ENCODE measurements at places on chromosomes 4 and X. TPM values are rescaled to one million over a fixed set of nuclear protein-coding genes. Genes with fewer than 3 reads are reported as not detected.
A peak's percentile ranks its signal among the peaks of the same experiment; 100 is the strongest.

GRCh38 chrX:7638078-7638710 is 204.8 kb upstream of the VCX start:
- DNase-seq, result no peak

DNA sequence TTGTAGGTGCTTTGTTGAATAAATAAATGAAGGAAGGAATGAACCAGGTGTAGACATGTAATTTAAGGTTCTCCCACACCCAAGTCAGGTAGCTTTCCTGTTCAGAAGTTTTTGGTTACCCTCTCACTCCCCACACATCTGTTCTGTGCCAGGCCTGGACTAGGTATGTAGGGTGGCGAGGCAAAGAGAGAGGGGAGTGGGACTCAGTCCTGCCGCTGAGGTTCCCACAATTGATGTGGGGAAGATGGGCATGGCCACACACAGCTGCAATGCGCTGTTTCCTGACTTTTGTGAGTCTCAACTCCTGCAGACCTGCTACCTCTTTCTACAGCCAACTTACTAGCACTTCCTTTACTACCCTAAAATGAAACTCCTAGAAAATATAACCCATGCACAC is 88.9 kb downstream of the RTL5 start:
- no peak for DNase-seq

- DNase-seq, result no peak
These were observed 31.2 kb upstream of the LARP1B start for GRCh38 chr4:128029907-128030306.

The P2RY8 gene
- polyA plus RNA-seq, result 1.6 TPM

DNA sequence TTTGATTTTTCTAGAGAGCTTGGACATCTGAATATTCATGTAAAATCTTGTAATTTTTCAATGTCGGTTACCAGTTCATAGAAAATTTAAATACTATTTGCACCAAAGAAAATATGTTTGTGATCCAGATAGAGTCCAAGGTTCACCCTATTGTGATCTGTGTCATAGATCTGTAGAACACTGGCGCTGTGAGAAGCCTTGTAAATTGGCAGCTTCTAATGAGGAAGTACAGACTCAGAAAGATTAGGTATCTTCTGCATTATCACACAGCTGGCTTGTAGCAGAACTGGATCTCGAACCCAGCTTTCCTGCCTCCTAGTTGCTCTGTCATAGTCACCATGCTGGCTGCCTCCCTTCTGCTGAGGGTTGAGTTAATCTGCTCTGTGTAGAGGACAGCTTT is 106.5 kb upstream of the PAK3 start:
- no peak for DNase-seq

The PLAC8 gene
- 114 TPM for polyA plus RNA-seq

The SPANXA1 gene
- not detected for polyA plus RNA-seq

DNA sequence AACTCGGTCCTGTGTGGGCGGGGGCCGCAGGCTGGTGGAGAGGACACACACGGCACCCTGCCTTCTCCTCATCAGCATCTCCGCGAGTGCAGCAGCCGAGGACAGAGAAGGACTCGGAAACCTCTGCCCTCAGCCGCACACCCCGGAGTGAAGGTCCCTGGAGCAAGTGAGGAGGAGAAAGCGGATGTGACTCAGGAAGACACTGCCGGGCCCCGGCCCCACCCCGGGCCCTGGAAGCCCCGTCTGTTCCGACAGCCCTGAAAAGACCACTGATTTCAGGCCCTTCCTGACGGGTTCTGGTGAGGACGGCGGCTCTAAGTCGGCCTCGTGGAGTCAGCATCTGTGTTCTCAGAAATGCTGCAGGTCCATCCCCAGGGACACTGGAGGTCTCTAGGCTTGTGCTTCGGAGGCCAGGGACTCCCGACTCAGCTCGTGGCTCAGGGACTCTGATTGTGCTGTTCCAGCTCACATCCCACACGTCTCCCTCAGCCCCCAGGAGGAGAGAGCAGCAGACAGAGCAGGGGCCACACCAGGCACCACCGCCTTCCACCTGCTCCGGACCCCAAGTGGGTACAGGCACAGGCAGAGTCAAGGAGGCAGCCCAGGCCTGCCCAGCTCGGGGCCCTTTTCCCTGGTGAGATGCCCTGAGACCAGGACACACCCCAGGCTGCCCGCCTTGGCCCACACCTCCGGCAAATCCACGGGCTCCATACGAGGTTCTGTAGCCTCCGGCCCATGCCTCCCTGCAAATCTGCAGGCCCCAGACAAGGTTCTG is 134.5 kb upstream of the NKX1-1 start:
- no peak for DNase-seq

- DNase-seq, result no peak
These were observed 15.7 kb downstream of the MAPK10 start for GRCh38 chr4:86344127-86344526.

The SCD5 gene
- polyA plus RNA-seq, result 68.1 TPM

DNA sequence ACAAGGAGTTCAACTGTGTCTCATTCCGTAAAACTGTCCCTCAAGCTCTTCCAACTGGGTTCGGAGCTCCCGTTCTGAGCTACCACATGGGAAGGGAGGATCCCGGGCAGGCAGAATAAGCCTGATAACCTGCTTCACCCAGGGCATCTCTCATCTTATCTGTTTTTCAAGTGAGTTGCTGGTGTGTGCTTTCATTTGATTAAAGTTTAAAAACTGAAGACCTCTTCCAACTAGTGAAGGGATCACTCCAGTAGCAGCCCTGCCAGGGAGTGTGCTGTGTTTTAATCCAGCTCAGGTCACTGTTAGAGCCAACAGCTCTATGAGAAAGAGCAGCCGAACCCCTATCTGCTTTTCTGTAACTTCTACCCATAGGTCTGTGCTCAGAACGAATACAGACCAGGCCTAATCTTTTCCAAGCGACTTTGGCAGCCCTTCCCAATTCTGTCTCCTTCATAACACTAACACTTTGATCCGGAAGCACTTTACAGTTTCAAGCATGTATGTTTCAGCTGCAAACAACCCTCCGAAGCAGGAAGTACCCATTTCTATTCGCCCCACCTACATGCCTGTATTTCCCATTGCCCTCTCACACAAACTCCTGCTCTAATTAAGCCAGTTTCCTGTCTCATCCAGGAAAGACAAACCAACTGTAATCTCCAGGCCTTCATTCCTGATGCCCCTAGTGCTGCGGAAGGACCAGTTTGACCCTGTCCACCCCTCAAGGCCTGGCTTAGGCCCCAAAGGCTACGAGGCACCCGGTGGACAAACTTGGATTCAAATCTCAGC is 60.9 kb downstream of the IRF2 start:
- no peak for DNase-seq

DNA sequence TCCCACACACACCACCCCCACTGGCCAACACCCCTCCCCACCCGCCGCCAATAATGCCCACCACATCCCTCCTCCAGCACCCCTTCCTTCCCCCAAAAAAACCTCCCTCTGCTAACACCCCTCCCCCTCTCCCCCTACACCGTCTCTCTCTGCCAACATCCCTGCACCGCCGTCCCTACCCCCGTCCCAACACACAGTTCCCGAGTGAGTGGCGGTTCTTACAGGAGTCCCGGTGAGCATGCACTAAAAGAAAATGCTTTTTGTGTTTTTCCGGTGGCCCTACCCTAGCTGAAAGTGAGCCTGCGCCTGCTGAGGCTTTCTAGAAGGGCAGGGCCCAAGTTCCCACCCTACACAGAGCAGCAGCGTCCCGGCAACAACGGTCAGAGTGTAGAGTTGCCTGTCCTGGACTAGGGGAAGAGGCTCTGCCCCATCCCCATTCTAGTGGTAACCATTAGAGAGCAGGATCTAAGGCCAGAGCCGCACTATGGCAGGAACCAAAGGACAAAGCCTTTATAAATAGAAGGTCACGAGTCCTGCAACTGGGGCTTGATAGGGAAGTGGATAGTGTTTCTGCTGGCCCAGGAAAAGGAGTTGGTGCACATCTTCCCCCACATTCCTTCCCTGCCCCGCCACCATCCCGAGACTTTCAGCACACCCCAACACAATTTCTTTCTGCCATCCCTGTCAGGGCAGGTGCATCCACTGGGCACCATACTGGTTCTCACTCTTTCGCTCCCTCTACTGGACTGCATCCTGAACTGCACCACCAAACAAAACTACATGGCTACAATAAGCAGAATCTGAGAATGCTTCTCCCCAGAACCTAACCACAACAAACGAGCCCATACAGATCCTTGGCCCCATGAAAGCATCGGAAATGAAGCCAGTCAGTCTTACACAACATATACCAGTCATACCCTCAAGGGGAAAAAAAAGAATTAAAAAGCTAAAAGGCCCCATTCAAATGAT is 78.1 kb upstream of the PAGE3 start:
- no peak for DNase-seq

DNA sequence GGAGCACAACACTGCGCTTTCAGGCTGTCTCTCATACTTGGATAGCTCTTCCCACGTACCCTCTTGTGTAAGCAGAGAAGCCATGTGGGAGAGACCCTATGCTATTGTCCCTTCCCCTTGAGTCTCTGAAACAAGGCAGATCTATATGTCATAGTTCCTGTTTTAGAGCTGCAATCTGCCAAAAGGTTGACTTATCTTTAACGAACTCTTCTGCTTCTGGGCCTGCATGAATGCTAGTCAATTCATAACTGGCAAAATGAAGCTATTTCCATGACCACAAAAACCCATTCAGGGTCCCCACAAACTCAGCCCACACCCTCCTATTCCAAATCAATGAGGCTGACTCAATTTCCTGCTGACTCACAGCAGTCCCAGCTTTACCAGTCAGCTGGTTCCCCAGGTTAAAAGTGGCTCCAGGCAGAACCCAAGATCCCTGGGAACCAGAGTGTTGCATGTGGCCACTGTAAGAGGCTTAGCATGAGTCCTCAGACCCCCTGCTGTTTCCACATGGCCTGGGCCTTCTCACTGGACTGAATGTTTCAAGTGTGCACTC is 25.3 kb upstream of the SOD3 start:
- no peak for DNase-seq

The TMPRSS11A gene
- 0.04 TPM for polyA plus RNA-seq

The TREX2 gene
- 0.30 TPM for polyA plus RNA-seq

DNA sequence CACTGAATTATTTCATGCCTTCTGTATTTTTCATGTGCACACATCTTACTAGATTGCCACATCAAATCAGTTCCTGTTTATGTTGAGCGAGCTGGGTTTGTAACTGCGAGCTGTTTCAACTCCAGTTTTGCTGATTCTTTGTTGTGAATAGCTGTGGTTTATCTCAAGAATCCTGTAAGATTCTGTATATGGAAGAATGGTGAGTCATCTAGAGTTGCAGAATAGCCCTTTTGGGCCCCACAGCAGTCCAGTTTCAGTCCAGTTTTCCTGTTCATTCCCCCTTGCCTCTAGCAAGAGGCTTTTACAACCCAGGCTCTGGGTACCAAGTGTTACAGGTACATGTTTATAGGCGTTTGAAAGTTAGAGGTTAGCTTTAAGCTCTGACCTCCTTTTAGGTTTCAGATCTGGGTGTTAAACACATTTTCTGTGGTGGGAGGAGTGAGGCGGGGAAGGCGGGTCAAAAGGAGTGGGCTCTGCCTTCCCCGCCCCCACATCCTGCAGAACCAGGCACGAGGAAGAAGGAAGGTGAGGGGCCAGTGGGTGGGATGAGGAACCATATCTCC is 32.7 kb downstream of the TBC1D14 start:
- DNase-seq, result peak; percentile 94

- no peak for DNase-seq
These were observed 76.6 kb downstream of the CBR4 start for GRCh38 chr4:168933423-168933822.
